ENCODE measurements at places on chromosomes 13 and 19. TPM values are rescaled to one million over a fixed set of nuclear protein-coding genes. Genes with fewer than 3 reads are reported as not detected.

DNA sequence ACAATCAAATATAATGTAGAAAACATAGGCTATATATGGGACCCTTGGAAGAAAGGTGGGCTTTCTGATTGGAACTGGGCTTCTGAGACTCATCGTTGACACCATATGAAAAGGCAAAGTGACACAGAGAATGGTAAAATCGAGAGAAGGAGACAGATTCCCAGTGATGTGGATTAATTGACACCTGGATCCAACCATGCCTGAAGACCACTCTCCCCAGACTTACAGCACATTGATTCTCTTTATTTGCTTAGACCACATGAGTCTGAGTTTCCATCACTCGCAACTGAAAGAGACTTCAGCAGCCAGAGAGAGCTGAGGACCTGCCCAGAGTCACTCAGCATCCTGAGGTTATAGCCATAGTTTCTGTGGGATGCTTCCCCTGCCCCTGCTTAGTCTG, 6.0 kb downstream of the CYP4F11 start:
- no peak for DNase-seq

DNA sequence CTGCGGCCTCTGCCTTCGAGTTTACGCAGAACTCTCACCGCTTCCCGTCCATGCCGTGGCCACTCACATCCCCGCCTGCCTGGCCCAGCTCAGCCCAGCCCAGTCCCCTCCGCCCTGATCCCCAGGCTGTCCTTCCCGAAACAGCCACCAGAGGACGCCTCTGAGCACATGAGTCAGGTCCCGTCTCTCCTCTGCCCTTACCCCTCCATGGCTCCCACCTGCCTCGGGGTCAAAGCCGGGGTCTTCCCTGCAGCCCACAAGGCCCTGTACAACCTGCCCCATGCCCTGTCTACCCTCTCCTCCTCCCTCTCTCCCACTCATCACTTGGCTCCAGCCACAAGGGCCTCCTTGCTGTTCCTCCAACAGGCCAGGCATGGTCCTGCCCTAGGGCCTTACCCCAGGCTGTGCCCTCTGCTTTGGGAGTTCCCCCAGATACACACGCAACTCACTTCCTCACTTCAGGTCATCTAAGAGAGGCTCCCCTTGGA, 8.1 kb upstream of the SEMA6B start:
- peak; percentile 74 for DNase-seq

DNA sequence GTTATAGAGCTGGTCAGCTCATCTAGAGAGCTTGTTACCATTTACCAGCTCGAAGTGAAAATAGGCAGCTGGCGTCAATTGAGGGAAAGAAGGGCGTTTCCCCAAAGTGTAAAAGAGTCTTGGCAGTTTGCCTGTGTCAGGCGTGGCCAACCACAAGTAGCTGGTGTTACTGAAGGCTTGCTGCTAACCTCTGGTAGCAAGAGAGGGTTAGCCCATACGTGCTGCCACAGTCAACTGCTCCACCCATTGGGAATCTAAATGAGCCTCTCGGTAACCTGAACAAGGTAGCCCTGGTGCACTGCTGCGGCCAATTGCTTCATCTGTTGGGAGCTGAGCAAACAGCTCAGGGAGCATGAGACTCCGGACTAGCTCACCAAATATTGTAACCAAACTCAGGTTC, 314.9 kb upstream of the SLITRK5 start:
- DNase-seq: no peak

DNA sequence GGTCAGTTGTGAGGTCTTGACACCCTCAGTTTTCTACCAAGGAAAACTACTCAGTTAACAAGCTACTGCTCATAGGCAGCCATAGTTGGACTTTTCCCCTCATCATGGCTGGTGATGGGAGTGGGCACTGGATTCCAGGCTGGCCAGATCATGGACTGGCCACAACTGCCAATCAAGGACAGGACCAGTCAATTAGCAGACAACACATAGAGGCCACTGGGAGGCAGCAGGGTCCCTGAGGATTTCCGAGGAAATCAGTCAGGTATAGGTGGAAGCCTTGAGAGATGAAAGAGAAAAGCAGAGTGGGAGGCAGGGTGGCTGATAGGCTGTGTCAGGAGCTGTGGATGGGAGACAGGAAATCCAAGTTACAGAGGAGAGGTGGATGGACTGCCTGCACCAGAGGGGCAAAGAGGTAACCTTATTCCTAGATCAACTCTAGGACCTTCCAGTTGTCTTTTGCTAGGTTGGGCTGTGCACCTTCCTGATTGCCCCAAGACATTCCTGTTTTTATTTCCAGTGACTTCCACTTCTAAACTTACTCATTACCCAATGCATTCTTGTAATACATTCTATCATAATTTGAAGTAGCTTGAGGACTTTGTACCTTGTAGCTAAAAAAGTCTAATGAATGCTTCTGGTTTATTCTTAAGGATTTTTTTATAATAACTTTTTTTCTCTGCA, 361.8 kb downstream of the KCNRG start:
- no peak for DNase-seq

DNA sequence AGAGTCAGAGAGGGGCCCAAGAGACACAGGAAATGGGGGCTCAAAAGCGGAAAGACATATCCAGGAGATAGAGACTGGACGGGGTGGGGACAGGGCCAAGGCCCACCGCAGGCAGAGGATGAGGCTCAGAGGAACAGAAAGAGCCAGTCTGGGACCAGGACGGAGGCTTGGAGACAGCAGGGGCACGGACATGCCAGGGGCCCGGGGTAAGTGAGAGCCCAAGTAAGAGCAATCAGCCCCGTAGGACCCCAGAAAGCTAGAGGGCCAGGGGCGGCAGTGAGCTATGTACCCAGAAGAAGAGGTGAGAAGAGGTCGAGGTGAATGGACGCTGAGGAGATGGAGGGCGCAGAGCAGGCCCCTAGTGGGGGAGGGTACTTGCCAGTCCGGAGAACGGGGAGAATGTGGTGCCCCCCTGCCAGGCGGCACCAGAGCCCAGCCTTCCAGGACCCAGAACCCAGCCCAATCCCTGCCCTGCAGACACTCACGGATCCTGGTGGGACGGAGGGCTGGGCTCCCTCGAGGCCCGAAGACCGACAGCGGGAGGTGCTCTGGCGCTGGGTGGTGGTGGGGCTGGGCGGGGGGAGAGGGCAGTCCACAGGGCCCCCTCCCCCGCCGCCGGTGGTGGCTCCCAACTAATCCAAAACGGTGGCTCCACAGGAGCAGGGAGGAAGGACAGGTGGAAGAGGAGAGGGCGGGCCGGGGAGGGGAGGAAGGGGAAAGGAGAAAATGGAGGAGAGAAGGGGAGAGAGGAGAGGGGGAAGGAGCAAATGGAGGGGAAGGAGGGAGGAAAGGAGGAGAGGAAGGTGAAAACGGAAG, 1.0 kb downstream of the GRIK5 start:
- DNase-seq: no peak

DNA sequence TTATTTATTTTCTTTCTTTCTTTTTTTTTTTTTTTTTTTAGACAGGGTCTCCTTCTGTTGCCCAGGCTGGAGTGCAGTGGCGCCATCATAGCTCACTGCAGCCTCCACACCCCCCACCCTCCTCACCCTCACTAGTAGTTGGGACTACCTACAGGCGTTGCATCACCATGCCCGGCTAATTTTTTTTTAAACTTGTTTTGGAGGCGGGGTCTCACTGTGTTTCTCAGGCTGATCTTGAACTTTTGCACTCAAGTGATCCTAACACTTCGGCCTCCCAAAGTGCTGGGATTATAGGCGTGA, 33.6 kb downstream of the GJA3 start:
- DNase-seq: no peak

- no peak for DNase-seq
Observed at GRCh38 chr19:29596080-29596727, 9.9 kb upstream of the POP4 start.

Gene ACER1
- total RNA-seq: not detected

Gene MEIOSIN
- total RNA-seq: not detected

Gene TEAD2
- total RNA-seq: 37.6 TPM
